Diencephalon (tissue), 1 donor: ENCODE measurements at places on chromosomes 16 and 17. TPM values are rescaled to one million over a fixed set of nuclear protein-coding genes. Genes with fewer than 3 reads are reported as not detected.

Gene ARSG
- total RNA-seq, result 15.0 TPM

Gene ATP2C2
- 3.5 TPM for total RNA-seq

Gene KATNB1
- 42.4 TPM for total RNA-seq

Gene TMIGD1
- not detected for total RNA-seq

Gene DPEP2
- 1.4 TPM for total RNA-seq

Gene NXN
- total RNA-seq, result 20.8 TPM

Gene FAM171A2
- total RNA-seq, result 51.4 TPM
